ENCODE measurements at places on chromosomes 7 and 10. TPM values are rescaled to one million over a fixed set of nuclear protein-coding genes. Genes with fewer than 3 reads are reported as not detected.

The GOLGA7B gene
- 2.4 TPM for total RNA-seq

GRCh38 chr10:19638182-19638895 lies 177.9 kb upstream of the PLXDC2 start:
- DNase-seq: no peak

The ADRB1 gene
- total RNA-seq: 60.9 TPM

- no peak for DNase-seq
These were observed 177.8 kb downstream of the PIP4K2A start for GRCh38 chr10:22536620-22537019.

The URGCP gene
- total RNA-seq: 27.8 TPM

The PTN gene
- 18.3 TPM for total RNA-seq

DNA sequence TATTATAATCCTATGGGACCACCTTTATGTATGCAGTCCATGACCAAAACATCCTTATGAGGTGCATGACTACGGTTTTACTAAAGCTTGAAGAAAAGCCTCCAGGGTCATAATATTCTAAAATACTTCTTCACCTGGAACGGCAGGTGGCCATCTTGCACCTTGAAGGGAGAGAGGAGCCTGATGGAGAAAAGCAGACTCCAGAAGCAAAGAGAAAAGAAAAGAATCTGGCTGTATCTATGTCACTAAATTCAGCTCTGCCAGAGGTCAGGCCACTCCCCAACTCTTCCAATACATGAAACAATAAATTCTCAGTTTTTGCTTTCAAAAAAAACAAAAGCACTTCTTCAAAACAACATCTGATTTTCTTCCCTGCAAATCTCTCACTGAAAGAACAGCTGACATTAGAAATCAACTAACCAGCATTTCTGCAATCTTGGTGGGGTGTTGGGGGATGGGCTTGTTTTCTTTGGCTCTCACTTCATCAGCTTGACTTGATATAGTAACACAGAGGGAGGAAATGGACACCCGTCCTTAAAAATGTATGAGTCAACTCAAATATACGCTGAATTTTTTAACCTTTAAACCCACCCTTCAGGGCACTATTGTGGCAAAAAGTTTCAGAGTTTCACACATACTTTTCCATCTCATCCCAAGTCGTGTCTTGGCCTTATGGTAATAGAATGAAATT lies 21.7 kb downstream of the HIBADH start:
- DNase-seq: peak; percentile 42

The CTAGE4 gene
- not detected for total RNA-seq

The C10orf105 gene
- 0.27 TPM for total RNA-seq

The SPDYE5 gene
- total RNA-seq: not detected

The CLEC5A gene
- 1.4 TPM for total RNA-seq

- no peak for DNase-seq
These were observed 426.5 kb downstream of the LRMDA start for GRCh38 chr10:75857896-75858295.

The GPR26 gene
- not detected for total RNA-seq

- no peak for DNase-seq
These were observed 4.1 kb downstream of the VAX1 start for GRCh38 chr10:117134056-117134305.

The AKR1C4 gene
- total RNA-seq: not detected

GRCh38 chr7:47218378-47219176 lies 363.3 kb downstream of the TNS3 start:
- DNase-seq: no peak

GRCh38 chr7:44411306-44411705 lies 79.2 kb downstream of the NUDCD3 start:
- DNase-seq: no peak

DNA sequence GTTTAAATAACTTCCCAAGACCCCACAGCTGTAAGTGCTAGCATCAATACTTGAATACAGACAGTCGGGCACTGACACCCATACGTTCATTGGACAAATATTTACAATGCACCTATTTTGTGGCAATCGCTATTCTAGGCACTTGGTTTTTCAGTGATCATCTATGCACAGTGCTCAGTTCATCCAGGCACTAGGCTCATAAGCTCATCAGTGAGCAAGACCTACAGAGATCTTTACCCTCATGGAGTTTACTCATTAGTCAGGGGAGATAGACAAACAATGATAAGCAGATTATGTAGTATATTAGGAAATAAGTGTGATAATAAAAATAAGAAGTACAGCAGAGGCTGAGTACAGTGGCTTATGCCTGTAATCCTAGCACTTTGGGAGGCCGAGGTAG lies 7.6 kb upstream of the DHTKD1 start:
- no peak for DNase-seq

DNA sequence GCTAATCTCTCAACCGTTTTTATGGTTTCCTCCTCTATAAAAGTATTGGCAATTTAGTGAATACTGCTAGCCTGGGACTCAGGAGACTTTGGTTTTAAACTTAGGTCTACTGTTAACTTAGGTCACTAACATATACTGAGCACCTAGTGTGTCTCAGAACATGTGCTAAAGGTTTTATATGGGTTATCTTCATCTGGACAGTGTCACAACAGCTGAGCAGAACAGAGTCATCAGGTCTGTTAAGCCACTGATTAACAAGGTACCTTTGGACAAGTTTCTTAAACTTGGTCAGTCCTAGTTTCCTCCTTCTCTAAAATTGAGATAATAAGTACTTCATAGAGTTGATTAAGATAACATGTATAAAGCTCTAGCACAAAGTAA lies 30.6 kb downstream of the NET1 start:
- no peak for DNase-seq

- DNase-seq: no peak
These were observed 52.7 kb downstream of the MET start for GRCh38 chr7:116724560-116725231.

The BHLHA15 gene
- total RNA-seq: 0.37 TPM

- no peak for DNase-seq
These were observed 5.3 kb upstream of the LAMB1 start for GRCh38 chr7:108008240-108008639.

The SLC25A13 gene
- total RNA-seq: 20.4 TPM

The IGFBP3 gene
- total RNA-seq: 75.4 TPM

The SPDYE16 gene
- total RNA-seq: 0.34 TPM

DNA sequence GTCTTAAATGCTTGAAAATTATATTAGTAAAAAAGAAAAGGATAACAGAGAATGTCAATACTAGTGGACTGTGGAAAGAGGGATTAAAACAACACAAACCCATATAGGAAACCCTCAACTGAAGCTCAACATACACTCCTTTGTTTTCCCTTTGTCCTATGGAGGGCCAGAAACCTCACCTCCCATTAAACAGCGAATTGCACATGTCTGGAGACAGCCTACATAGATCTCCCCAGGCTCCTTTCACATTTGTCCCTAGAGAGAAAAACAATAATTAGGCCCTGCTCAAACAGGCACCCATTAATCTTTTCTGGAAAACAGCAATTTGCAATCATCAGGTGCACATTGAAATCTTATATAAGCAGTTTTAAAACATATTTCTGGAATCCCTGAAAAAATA lies 87.6 kb upstream of the SEMA3D start:
- no peak for DNase-seq

DNA sequence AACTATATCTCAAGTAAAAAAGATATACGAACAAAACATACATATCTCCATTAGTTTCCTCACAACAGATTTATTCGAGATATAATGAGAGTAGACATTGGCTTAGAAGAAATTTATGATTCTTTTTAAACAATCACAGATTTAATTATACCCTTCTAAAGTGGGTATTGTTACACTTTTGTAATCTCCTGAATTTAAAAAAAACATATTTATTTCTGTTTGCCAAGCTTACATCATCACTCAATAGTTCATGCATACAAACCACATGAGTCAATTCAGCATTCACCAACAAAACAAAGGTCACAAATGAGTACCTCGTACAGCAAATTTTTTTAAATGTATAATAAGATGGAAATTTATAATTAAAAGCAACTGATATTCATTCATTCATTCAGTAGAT lies 17.6 kb downstream of the LRRN3 start:
- DNase-seq: no peak

DNA sequence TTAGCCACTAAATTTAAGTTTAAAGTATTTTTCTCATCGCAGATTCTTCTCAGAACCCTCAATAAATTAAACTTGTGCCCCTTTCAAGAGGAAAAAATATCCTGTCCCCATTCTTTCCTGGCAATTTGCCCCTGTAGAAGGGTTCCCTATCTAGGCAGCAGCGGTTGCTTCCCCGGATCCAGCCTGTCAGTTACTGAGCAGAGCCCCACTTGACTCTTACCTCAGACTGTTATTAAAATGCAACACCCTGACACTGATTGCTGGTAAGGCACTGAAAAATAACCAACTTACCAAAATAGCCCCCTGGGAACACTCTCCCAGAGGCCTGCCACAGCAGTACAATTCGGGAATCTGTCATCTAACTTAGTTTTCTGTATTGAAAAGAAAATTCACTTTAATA lies 13.9 kb downstream of the LMTK2 start:
- DNase-seq: no peak

- no peak for DNase-seq
These were observed 46.1 kb downstream of the UBE2H start for GRCh38 chr7:129906700-129907099.

- DNase-seq: peak; percentile 27
These were observed 48.8 kb upstream of the MYL10 start for GRCh38 chr7:101677797-101678479.

DNA sequence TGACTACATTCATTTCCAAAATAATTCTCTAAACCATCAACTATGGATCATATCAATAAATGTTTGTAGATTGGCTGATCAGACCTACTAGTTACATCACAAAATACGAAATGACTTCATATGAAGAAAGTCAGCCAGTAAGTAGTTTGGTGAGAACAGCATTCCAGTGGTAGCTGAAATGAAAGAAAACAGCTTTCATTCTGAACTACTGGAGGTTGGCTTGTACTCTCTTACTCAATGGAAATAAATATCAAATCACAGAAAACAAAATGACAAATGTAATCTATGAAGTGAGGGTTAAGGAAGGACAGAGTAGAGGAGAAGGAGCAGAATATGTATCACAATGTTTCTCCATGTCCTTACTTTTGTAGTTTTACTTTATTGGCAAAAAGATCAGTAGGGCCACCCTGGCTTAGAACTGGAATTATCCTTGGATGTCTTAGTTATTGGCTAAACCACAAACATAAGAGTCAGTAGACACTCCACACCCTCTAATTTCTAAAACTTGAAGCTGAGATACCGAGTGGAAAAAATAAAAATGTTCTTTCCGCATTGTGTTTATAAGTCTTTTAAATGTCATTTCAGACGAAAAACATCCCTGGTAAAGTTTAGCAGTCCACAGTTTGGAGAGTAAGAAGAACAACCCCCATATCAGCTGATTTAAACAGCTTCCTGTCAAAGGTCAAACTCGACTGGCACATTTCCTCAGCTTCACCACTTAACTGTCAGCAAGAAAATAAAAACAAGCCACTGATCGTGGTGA lies 74.0 kb upstream of the DGKI start:
- no peak for DNase-seq

- DNase-seq: no peak
These were observed 6.7 kb upstream of the LRGUK start for GRCh38 chr7:134120405-134120804.

- DNase-seq: no peak
These were observed 27.3 kb upstream of the SFRP5 start for GRCh38 chr10:97798958-97799610.

- no peak for DNase-seq
These were observed 776 bp upstream of the CALML3 start for GRCh38 chr10:5523796-5524574.

- no peak for DNase-seq
These were observed 23.0 kb upstream of the AFAP1L2 start for GRCh38 chr10:114427124-114427852.

The CYP2C19 gene
- total RNA-seq: 0.15 TPM

The EIF5AL1 gene
- 0.24 TPM for total RNA-seq

The RAPGEF5 gene
- 29.8 TPM for total RNA-seq

- DNase-seq: no peak
These were observed 34.9 kb downstream of the COA1 start for GRCh38 chr7:43694399-43694748.

GRCh38 chr7:2956526-2957368 lies 86.9 kb downstream of the CARD11 start:
- DNase-seq: no peak

DNA sequence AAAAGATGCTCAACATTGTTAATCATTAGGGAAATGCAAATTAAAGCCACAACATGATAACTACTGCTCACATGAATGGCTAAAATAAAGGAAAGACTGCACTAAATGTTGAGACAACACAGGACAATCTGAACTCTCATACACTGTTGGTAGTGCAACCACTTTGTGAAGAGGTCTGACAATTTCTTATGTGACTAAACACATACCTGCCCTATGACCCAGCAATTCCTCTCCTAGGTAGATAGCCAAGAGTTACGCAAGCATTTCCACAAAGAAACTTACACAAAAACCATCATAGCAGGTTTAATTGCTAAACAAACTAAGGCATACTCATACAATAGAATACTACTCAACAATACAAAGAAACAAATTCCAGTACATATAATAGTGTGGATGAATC lies 41.8 kb upstream of the HERPUD2 start:
- DNase-seq: no peak

DNA sequence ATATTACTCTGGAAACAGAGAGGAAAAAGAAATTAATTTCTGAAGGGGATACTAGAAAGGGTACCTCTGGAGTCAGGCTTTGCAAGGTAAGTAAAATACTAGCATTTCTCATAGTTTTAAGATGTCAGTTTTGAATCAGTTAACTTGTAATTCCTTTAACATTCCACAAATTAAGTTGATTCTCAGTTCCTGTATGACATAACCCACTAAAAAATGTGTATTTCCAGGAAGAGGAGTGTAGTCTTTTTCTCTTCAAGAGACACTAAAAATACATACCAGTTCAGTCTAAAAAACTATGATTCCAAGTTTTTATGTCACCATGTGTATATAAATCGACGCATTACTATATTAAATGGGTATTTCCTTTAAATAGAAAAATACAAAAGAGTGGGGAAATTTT lies 113.2 kb downstream of the CDK6 start:
- no peak for DNase-seq

The GPER1 gene
- total RNA-seq: 7.6 TPM

GRCh38 chr7:121042195-121042594 lies 53.7 kb downstream of the CPED1 start:
- DNase-seq: no peak

Measured in left cardiac atrium (tissue), 4 donors.